Fibroblast of skin of back (primary cell): ENCODE measurements at places on chromosomes 4 and X.

DNA sequence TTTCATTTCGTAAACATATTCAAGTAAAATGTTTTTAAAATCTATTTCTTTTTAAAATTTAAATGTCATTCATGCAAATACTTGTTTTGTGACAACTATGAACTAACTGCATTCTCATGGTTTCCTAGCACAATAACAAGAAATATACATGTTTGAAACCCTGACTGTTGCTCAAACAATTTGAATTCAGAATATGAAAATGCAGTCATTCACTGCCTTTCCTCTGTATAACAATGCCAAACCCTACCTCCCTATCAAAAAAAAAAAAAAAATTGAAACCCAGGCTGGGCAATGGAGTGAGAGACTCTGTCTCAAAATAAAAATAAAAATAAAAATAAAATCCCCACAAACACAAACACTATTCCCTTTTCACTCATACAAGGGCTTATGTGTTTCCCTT, 42.1 kb downstream of the MAB21L2 start:
- DNase-seq = no peak

- no peak for DNase-seq
Observed at GRCh38 chr4:143127621-143128020, 57.1 kb upstream of the USP38 start.

DNA sequence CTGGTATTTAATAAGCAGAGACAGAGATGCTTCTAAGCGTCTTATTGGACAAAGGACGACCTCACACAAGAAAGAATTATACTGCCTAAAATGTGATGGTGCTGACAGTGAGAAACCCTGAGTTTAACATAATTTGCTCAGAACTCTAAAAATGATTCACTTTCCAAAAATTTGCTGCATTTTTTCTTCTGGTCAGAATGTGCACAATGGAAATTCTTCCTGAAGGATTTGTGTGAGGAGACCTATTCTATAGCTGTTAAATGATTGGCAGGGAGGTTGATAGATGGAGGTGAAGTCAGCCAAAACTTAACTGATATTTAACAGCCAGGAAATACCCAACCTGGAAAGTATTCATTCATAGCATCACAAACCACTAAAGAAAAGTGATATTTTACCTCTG, 1.7 kb downstream of the MAGEC3 start:
- peak; percentile 0 for DNase-seq

DNA sequence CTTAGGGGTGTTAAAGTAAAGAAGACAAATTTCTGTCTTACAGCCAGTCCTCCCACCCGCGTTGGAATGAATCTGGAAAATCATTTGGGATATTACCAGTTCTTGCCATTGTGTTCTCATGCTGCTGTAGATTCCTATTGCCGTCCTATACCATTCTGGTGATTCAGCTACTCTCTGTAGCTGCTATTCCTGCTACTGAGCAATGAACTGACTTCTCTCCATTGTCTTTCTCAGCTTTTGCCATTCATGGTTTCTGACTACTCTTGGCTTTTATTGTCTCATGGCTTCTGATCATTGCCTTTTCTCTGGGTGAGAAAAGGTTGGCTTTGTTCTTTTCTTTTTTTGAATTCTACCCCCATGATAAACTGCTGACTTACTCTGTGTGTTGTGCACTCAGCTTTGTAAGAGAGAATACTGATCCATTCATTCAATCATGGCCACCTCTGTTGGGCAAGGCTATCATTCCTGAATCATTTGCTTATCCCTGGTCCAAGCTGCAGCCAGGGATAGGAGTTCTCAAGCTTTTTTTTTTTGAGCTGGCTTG, 27.7 kb upstream of the METAP1 start:
- no peak for DNase-seq

GRCh38 chr4:40375095-40375494, 40.0 kb downstream of the CHRNA9 start:
- no peak for DNase-seq

DNA sequence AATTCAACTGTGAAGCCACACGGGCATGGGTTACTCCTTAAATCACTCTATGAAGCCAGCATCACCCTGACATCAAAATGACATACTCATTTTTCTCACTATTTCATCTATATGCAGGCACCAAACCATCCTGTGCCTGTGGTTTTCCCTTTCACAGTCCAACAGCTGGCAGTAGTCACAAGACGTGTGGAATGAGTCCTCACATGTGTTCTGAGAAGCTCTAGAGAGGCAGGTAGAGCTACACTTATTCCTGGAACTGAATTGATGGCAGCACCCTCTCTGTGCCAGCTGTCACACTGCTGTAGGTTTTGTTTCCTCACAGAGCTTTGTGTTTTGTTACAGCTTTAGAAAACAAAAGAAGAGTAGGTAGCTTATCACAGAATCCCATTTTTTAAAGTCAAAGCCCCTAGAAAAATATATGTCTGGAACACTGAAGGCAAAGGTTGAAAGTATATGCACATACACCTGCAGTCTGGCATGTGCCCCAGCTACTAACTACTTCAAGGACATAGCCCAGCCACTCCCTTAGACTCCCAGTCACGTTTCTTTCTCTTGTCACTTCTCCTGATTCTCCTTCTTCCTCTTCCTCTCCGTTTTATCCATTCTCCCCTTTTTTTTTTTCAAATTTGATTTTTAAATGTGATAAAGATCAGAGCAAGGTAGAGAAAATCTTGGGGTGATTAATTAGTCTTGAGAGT, 107.1 kb downstream of the ANXA10 start:
- no peak for DNase-seq

DNA sequence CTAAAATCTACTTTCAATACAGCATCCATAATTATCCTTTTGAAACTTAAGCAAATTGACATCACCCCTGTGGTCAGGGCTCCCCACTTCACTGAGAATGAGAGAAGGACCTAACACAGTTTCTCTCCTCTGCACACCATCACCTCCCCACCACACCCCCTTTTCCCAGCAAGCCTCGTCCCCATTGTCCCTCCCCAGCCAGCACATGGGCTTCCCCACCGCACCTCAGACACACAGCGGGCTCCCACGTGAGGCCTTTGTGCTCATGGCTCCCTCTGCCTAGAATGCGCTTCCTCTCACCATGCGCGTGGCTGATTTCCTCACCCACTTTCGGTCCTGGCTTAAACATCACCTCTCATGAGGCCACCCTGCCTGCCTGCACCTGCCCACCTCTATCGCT, 639.0 kb upstream of the FRG1 start:
- DNase-seq = no peak

GRCh38 chr4:174880001-174880400, 38.2 kb upstream of the ADAM29 start:
- no peak for DNase-seq

- no peak for DNase-seq
Observed at GRCh38 chr4:83071116-83071515, 36.1 kb downstream of the COPS4 start.

DNA sequence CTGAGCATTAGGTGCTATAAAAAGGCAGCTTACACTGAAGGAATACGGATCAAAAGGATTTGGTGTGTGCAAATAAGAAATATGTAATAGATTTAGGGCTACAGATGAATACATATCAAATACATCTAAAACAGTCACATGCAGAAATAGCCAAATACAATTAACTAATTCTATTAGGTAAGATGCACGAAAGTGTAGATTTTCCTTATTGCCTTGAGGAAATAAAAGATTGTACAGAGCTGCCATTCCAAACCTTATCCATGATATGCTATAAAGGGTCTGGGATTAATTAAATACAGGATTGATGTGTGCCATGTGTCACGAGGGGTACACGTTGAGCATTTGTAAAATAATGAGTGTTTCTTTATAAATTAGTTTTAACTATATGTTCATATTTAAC, 107.0 kb upstream of the ELOVL6 start:
- no peak for DNase-seq

GRCh38 chr4:108628411-108628810, 8.0 kb downstream of the RPL34 start:
- peak; percentile 21 for DNase-seq

DNA sequence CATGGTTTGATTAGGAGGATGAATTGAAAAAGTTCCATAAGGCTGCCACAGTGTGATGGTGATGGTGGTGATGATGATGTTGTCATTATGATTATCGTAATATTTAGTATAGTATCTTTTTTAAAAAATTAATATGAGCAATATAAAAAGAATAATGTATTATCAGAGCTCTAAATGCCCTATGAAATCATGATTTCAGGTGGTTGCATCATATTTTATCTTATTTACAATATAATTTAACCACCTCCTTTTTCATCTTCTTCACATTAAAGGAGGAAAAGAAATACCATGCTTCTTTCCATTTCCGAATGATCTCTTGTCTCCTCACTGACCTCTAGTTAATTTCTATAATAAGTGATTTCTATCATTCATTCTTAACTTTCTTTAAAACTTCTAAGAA, 225.9 kb downstream of the RAPGEF2 start:
- DNase-seq = no peak

- no peak for DNase-seq
Observed at GRCh38 chrX:19555236-19555635, 39.9 kb upstream of the MAP3K15 start.

DNA sequence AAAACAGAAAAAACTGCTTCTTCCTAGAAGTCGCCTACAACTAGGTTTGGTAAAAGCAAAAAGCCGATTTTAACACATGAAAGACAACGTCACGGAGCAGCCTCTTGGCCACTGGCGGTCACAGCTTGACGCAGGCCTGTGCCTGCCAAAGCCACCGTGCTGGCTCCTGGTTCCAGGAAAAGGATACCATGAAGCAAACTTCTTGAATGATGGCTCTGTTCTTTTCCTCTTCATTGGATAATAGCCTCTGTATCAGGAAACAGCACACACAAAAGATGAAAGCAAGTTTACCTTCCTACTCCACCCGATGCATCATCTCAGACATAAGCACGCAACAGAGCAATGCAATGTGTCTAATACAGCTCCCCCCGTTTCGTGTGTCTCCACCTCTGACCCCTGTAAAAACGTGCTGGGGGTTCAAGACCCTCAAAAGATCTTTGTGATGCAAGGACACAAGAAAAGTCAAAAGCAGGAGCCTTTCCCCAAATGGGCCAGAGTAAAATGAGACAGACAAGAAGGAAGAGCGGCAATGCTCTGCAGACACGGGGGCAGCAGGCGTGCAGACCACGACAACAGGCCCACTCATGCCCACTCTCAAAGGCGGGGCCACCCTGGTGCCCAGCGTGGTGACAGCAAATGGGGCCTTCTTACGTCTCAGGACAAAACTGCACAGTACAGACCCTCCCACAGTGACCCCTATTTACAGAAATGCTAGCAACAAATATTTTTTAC, 19.4 kb downstream of the GAK start:
- DNase-seq = no peak
